ENCODE measurements at places on chromosomes 16 and 17. TPM values are rescaled to one million over a fixed set of nuclear protein-coding genes. Genes with fewer than 3 reads are reported as not detected.

DNA sequence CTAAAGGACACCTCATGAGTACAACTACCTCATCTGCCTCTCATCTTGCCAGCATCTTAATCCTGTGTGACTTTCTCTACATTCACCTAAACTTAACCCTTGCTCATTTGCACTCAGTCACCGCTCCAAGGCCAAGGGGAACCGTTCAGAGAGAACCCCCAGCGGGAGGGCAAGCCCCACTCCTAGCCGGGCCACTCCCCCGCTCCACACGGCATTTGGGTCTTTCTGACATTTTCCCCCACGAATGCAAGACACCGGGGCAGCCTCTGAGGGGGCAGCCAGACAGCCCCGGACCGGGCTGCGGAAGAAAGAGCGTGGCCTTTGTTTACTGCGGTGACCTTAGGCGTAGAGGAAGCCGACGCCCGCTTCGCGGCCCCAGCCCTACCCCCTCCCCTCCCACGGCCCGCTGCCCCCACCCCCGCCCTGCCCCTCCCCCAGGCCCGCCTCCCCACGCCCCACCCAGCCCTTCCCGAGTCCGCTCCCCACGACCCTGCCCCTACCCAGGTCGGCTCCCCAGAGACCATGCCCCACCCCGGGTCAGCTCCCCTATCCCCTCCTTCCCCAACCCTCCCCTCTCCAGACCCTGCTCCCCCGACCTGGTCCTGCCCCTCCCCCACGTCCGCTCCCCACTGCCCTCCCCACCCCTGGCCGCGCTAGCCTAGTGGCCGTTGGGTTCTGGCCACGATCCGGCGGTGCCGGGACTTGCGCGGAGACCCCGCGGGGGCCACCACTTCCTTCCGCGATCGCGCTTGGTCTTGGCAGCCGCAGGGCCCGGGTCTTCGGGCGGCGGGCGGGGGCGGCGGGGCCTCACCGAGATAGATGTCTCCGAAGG is 789 bp downstream of the CSNK1D start:
- no peaks in the 10 kb centered on the region for H3K27me3 ChIP-seq
- H3K27ac ChIP-seq = peak overlapping the region; percentile 100
- H3K36me3 ChIP-seq = no peaks in the 10 kb centered on the region

- H3K4me1 ChIP-seq = no peaks in the 10 kb centered on the region
- peaks cover 4% of the 10 kb centered on the region for H3K36me3 ChIP-seq
- H3K4me3 ChIP-seq = no peak overlapping the region
- H3K27me3 ChIP-seq = no peaks in the 10 kb centered on the region
- DNase-seq = peak; percentile 40
- no peak overlapping the region for H3K27ac ChIP-seq
Observed at GRCh38 chr16:30934827-30935557, 11.6 kb downstream of the FBXL19 start.

- no peaks in the 10 kb centered on the region for H3K27me3 ChIP-seq
- H3K4me3 ChIP-seq = no peak overlapping the region
- H3K27ac ChIP-seq = no peak overlapping the region
- DNase-seq = no peak
Observed at GRCh38 chr17:27284811-27285415, 9.0 kb upstream of the WSB1 start.

- H3K27me3 ChIP-seq = no peaks in the 10 kb centered on the region
- DNase-seq = peak; percentile 63
- H3K4me3 ChIP-seq = no peak overlapping the region
- H3K36me3 ChIP-seq = no peaks in the 10 kb centered on the region
- no peak overlapping the region for H3K27ac ChIP-seq
Observed at GRCh38 chr16:85568519-85568918, 44.6 kb upstream of the GSE1 start.

GRCh38 chr16:72999541-73000019 is 48.3 kb downstream of the ZFHX3 start:
- no peak overlapping the region for H3K4me3 ChIP-seq
- H3K27me3 ChIP-seq = no peaks in the 10 kb centered on the region
- H3K27ac ChIP-seq = peak overlapping the region; percentile 69
- no peaks in the 10 kb centered on the region for H3K36me3 ChIP-seq
- peaks cover 57% of the 10 kb centered on the region for H3K4me1 ChIP-seq

GRCh38 chr17:1552932-1553331 is 9.7 kb downstream of the PITPNA start:
- no peak for DNase-seq
- H3K27ac ChIP-seq = no peak overlapping the region
- no peaks in the 10 kb centered on the region for H3K27me3 ChIP-seq
- H3K4me1 ChIP-seq = peaks cover 10% of the 10 kb centered on the region
- peaks cover 19% of the 10 kb centered on the region for H3K36me3 ChIP-seq

GRCh38 chr17:30324723-30325122 is 9.1 kb downstream of the TMIGD1 start:
- no peak for DNase-seq
- no peaks in the 10 kb centered on the region for H3K4me1 ChIP-seq
- no peak overlapping the region for H3K4me3 ChIP-seq
- H3K27ac ChIP-seq = no peak overlapping the region
- no peaks in the 10 kb centered on the region for H3K36me3 ChIP-seq

- H3K27ac ChIP-seq = no peak overlapping the region
- H3K4me3 ChIP-seq = no peak overlapping the region
- H3K36me3 ChIP-seq = no peaks in the 10 kb centered on the region
- H3K27me3 ChIP-seq = no peaks in the 10 kb centered on the region
Observed at GRCh38 chr17:34156741-34157589, 98.1 kb upstream of the CCL2 start.

DNA sequence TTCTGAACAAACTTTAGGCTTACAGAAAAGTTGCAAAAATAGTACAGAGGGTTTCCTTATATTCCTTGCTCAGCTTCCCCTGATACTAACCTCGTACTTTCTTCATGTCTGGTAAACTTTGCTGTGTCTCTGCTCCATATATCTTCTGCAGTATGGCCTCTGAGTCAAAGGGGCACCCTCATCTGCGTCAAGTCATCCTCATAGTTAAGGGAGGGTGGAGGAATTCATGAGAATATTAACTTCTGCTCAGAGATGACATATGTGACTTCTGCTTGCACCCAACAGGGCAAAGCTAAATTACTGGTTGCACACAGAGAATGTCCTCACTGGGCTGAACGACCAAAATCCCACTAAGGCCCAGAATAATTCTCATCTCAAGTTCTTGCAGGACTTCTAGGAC is 4.3 kb upstream of the CCL7 start:
- H3K27ac ChIP-seq = no peak overlapping the region
- DNase-seq = no peak
- H3K36me3 ChIP-seq = no peaks in the 10 kb centered on the region
- H3K4me1 ChIP-seq = no peaks in the 10 kb centered on the region
- no peak overlapping the region for H3K4me3 ChIP-seq

DNA sequence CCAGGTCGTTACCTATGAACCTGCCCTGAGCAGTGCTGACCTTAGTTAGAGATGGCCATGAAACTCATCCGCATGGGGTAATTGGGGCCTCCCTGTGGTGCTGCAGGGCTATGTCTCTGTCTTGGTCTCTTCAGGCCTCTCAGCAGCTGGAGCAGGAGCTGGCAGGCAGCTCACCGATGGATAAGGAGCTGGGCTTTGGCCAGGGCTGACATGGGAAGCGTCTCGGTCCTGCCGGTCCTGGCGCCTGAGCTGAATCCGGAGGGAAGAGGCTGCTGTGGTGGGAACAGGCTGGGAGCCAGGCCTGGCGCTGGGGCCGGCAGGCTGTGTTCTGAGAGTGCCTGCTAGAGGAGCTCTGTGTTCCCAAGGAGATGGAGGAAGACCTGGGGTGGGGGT is 10.1 kb downstream of the IL32 start:
- no peak overlapping the region for H3K27ac ChIP-seq
- DNase-seq = no peak
- peaks cover 9% of the 10 kb centered on the region for H3K4me1 ChIP-seq
- H3K36me3 ChIP-seq = no peaks in the 10 kb centered on the region

- no peak overlapping the region for H3K4me3 ChIP-seq
- no peaks in the 10 kb centered on the region for H3K27me3 ChIP-seq
- peak; percentile 78 for DNase-seq
- no peaks in the 10 kb centered on the region for H3K36me3 ChIP-seq
- peak overlapping the region; percentile 43 for H3K27ac ChIP-seq
Observed at GRCh38 chr16:89443727-89444084, 46.7 kb downstream of the ANKRD11 start.

- H3K4me3 ChIP-seq = no peak overlapping the region
- H3K27me3 ChIP-seq = no peaks in the 10 kb centered on the region
- no peaks in the 10 kb centered on the region for H3K36me3 ChIP-seq
- H3K4me1 ChIP-seq = peaks cover 13% of the 10 kb centered on the region
- H3K27ac ChIP-seq = no peak overlapping the region
Observed at GRCh38 chr17:80047176-80047575, 10.7 kb downstream of the CCDC40 start.

DNA sequence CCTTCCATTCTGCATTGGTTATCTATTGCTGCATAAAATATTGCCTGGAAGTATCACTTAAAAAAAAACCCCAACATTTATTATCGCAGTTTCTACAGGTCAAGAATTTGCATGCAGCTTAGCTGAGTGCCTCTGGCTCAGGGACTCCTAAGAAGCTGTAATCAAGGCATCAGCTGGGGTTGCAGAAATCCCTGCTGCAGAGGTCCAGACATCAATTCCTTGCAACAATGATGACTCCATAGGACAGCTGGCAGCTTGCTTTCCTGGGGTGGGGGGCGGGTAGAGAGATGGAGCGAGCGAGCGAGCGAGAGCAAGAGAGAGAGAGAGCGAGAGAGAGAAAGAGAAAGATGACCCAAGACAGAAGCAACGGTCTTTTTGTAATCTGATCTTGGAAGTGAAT is 308.1 kb downstream of the HAPSTR1 start:
- no peak overlapping the region for H3K27ac ChIP-seq
- no peaks in the 10 kb centered on the region for H3K27me3 ChIP-seq
- no peak for DNase-seq
- peaks cover 14% of the 10 kb centered on the region for H3K4me1 ChIP-seq
- no peaks in the 10 kb centered on the region for H3K36me3 ChIP-seq

Gene TBC1D3B
- total RNA-seq = not detected

Gene SLFN14
- total RNA-seq = not detected

Gene BTBD17
- not detected for total RNA-seq

Gene KRTAP4-1
- not detected for total RNA-seq

Gene ABCA9
- total RNA-seq = 8.8 TPM

Gene CPHXL2
- total RNA-seq = not detected

Gene JPH3
- total RNA-seq = not detected

Gene NOG
- total RNA-seq = not detected

Gene KRTAP17-1
- total RNA-seq = not detected
